Renal cortex interstitium (tissue), 15 donors: ENCODE measurements at places on chromosomes 5 and 9. TPM values are rescaled to one million over a fixed set of nuclear protein-coding genes. Genes with fewer than 3 reads are reported as not detected.
A peak's percentile ranks its signal among the peaks of the same experiment; 100 is the strongest.

The CCDC180 gene
- 13.5 TPM for polyA plus RNA-seq

The SLC45A2 gene
- 0.37 TPM for polyA plus RNA-seq

The PCDHA9 gene
- 0.05 TPM for polyA plus RNA-seq

The CREBRF gene
- polyA plus RNA-seq = 16.7 TPM

DNA sequence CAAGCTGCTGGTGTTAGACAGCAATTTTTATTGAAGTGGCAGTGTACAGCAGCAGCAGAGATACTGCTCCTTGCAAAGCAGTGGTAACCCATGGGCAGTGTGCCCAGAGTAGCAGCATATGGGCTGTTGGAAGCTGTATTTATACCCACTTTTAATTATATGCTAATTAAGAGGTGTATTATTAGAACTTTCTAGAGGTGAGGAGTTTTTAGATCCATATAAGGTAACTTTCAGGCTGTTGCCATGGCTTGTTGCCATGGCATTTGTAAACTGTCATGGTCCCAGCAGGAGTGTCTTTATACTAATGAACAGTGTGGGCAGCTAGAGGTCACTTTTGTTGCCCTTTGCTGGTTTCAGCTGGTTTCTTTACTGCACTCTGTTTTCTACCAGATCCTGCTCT, 3.7 kb upstream of the PJA2 start:
- no peak for DNase-seq

DNA sequence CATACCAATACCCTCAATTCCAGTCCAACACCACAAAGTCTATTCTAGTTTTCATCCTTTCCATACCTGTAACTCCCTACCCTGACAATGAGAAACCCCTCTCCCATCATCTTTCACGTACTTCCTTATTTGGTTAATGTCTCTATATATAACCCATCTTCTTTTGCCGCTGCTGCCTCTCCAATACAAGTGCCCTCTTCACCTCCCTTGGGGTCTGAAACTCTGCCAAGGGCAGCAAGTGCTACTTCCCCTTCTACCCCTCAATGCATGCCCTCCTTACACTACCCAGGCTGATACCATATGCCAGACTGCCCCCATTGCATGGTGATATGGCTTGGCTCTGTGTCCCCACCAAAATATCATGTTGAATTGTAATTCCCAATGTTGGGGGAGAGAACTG, 24.4 kb upstream of the SMIM15 start:
- DNase-seq = no peak

GRCh38 chr5:173243243-173243830, 8.3 kb upstream of the NKX2-5 start:
- no peak for DNase-seq

- no peak for DNase-seq
Observed at GRCh38 chr5:93632327-93632726, 49.3 kb downstream of the NR2F1 start.

GRCh38 chr9:88536023-88536324, 996 bp downstream of the NXNL2 start:
- DNase-seq = no peak

GRCh38 chr5:105501315-105501714, 1938.7 kb upstream of the NUDT12 start:
- no peak for DNase-seq

DNA sequence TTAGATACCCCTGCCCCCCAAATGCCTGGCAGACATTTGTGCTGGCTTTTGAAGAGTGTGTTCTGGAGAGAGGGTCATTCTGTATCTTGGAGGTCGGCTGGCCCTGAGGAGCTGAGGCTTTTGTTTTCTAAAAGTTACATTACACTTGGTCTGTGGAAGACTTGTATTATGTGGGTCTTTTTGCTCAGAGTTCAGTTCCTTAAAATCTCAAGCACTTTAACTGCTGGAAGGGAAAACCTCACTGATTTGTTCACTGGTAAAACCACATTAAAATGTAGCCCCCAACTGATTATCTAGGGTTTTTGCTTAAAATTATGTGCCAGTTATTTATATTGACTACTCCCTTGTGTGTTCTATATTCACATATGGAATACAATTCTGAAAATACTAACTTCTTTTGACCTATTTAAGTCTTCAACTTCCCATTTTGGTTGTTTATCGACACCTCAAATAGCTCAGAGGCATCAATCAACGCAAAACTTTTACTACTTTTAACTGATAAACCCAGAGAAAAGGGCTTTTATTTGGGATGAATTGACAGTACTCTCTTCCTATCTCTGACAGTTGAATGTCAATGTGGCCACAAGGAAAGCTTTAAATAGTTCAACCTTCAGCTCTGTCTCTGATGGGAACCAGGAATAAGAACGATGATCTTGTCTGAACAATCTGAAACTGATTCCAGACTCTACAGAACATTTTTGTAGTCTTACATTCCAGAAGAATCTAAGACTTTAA, 54.0 kb upstream of the MAP3K1 start:
- no peak for DNase-seq

- no peak for DNase-seq
Observed at GRCh38 chr9:90995516-90995915, 193.9 kb downstream of the SYK start.

- no peak for DNase-seq
Observed at GRCh38 chr5:126031989-126032716, 391.1 kb upstream of the GRAMD2B start.

DNA sequence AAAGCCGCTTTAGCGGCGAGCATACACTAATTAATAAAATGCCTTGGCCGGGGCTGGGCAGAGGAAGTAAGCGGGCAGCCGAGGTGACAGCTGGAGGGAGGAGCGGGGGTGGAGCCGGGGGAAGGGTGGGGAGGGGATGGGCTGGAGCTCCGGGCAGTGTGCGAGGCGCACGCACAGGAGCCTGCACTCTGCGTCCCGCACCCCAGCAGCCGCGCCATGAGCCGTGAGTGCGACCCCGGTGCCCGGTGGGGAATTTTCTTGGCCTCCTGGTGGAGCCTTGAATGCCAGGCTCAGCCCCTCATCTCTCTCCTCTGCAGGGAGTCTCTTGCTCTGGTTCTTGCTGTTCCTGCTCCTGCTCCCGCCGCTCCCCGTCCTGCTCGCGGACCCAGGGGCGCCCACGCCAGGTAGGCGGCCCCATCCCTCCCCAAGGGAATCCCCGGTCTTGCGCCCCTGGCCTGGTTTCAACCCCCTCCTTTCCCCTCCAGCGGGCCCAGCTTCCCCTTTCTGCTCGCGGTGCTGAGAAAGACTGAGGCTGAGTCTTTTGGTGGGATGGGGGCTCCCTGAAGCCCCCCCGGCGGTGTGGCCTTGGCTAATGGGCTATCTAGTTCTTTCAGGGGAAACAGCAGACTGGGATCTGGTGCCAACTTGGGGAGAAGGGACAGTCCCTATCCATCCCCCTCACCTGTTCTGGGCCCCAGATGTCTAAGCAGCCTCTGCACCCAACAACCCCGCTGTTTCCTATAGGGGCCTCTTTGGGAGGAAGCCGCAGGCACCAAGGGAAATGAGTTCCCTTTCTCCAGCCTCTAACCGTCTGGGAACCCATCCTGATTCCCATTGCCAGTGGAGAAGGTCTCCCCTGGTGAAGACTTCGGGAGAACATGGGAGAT, at the start of gene PTGS1:
PTGS1 (plus strand) TSS at position 156 of the 887 bp plus-strand sequence; CDS start at position 217, 61 bp downstream.
- DNase-seq = peak; percentile 12

GRCh38 chr9:8543219-8543618, 743.6 kb upstream of the DMAC1 start:
- no peak for DNase-seq

DNA sequence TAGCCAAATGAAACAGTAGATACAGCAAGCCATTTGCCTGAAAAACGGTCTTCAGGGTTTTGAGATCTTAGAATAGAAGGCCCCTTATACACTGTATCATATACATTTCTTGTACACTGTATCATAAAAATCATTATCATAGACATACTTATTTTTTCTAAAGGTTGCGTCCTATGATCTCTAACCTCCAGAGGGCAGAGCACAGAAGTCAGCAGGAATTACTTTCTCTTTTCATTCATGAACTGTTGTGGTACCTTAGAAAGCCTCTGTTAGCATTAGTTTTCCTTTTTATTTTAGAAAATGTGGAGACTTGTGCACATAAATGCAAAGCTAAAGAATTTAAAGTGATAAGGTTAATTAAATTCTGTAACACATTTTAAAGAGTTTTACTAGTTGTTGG, 115.4 kb downstream of the OXCT1 start:
- DNase-seq = no peak
